Caudate nucleus (tissue), 63 donors: ENCODE measurements at places on chromosomes 16 and 17.

GRCh38 chr16:63581570-63581969 lies 1540.3 kb downstream of the CDH11 start:
- DNase-seq = no peak

DNA sequence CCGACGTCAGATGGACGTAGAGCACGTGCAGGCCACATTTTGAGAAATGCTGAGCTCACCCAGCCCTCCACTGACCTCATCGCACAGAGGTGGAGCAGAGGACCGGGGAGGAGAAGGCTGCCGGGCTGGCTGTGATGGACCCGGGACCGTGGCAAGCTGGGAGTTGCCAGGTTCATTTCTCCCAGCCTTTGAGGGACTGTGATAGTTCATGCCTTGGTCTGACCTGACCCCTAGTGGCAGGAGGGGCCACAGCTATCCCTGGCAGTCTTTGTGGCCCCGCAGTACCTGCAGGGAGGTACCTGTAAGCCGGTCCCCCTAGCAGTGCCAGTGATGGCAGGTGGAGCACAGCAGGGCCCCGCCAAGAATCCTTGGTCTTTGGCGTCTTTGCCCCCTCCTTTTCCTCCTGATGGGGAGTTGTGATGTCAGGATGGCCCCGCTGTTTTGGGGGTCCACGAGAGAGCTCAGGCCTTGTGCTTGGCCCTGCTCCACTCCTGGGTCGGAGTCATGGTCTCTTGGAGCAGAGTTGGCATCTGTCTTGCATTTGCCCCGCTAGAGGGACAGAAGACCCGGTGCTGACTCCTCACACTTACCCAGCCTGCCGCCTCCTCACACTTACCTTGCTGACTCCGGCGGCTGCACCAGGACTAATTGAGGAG lies 50.4 kb downstream of the OR1D5 start:
- peak; percentile 14 for DNase-seq

DNA sequence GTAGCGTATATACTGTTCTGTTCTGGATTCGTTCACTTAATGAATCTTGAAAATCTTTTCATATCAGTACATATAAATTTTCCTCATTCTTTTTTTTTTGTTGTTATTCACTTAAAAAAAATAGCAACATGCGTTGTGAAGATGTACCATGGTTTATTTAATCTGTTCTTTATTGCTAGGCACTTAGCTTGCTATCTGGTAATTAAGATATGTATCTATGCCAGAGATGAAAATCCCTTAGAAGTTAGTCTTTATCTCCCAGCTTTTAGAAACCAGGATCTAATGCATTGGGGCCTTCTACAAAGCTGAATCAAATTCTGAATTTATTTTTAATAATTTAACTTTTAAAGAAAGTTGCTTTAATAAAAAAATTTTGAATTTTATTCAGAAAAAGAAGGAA lies 13.0 kb upstream of the DNAJA2 start:
- no peak for DNase-seq

GRCh38 chr16:68287276-68288251 lies 23.2 kb downstream of the SLC7A6OS start:
- DNase-seq = no peak

DNA sequence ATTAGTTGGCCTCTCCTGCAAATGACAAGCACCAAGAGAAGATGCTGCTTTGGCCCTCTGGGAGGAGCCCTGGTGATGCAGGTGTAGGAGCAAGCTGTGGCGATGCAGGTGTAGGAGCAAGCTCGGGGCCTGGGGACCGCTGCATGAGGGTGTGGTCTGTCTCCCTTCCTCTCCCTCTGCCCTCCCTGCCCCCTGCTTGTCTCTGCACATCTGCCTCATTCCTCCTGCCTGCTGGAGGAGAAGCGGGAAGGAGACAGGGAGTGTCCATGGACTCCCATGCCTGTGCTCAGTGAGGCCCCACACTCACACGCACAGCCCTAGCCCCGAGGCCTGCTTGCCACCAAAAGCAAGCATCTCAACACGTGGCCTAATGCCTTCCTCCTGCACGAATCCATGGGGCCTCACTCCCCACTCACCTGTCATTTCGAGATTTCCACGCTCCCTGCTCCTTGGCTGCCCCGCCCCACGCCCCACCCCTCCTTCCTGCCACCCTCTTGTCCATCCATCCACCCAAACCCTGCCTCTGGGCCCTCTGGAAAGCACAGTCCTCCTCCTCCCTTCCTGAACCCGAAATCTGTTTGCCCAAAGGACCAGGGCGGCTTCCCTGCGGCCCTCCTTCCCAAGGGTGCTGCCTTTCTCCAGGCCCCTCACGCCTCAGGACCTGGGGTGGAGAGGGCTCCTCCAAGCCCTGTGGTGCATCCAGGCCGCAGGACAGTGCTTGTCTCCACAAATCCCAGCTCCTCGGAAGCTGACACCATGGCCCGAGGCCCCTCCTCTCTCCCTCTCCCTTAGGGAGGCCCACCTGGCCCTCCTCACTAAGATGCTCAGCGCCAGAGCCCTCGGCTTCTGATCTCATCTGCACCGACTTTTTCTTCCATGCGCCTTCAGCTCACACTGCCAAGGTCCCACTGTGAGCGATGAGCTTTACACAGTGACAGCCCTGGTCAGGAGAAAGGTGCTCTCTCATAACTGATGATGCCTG lies 11.8 kb upstream of the ALDH3A1 start:
- DNase-seq = no peak

GRCh38 chr17:50164697-50164988 lies 1.2 kb upstream of the SGCA start:
- no peak for DNase-seq

GRCh38 chr16:24049113-24049512 lies 207.0 kb upstream of the CACNG3 start:
- no peak for DNase-seq

- peak; percentile 59 for DNase-seq
Observed at GRCh38 chr17:78112518-78113471, 15.8 kb downstream of the TMC6 start.

GRCh38 chr16:709566-710499 lies 4.2 kb upstream of the FBXL16 start:
- DNase-seq = peak; percentile 79

DNA sequence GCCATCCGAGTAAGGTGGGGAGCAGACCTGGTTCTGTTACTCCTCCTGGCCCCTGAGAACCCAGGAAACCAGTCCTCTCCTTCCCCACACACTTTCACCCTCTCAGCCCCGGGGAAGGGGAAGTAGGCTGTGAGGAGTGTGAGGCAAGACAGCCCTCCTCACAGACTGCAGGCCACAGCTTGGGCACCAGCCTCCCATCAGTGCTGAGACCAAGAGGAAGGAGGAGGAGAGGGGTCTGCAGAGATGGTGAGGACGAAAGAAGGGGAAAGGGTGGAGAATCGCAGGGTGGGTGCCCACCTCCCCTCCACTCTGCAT lies 7.0 kb downstream of the G6PC3 start:
- DNase-seq = no peak

- no peak for DNase-seq
Observed at GRCh38 chr17:17320188-17320910, 17.2 kb downstream of the NT5M start.

DNA sequence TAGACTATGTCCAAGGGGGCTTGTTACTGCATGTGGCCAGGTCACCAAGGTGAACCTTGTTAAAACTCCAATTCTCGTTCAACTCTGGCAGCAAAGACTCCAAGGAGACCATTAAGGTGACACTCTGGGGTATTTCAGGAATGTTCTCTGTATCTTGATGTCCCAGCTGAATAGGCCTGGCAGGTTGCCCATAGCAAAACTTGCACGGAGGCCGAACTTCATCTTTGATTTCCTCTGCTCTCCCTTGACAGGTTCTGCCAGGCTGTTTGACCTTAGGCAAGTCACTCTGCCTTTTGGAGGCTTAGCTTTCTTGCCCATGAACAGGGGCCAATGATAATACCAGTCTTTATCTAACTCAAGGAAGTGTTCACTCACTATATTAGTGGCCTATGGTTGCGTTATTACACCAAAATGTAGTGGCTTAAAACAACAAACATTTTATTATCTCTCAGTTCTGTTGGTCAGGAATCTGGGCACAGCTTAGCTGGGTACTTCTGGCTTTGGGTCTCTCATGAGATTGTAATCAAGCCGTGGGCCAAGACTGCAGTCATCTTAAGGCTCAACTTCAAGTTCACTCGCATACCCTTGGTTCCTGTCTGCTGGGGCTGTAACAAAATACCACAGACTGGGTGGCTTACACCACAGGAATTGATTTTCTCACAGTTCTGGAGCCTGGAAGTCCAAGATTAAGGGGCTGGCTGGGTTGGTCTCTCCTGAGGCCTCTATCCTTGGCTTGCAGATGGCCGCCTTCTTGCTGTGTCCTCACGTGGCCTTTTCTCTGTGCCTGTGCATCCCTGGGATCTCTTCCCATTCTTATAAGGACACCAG lies 168.5 kb downstream of the UTP18 start:
- DNase-seq = no peak

- DNase-seq = no peak
Observed at GRCh38 chr17:27226611-27227230, 67.2 kb upstream of the WSB1 start.

- DNase-seq = no peak
Observed at GRCh38 chr17:59893676-59894100, 767 bp downstream of the RPS6KB1 start.
